CD4-positive, alpha-beta T cell treated with Interleukin-1 beta for 1 hour (primary cell): ENCODE measurements at places on chromosomes 4 and X.

GRCh38 chr4:5144384-5144783 is 93.1 kb downstream of the STK32B start:
- no peak for DNase-seq

GRCh38 chr4:73770917-73771316 is 30.5 kb downstream of the CXCL8 start:
- no peak for DNase-seq

- no peak for DNase-seq
Observed at GRCh38 chr4:46934726-46935125, 25.7 kb upstream of the COX7B2 start.

- DNase-seq = no peak
Observed at GRCh38 chr4:95190751-95191436, 357.9 kb downstream of the UNC5C start.

GRCh38 chr4:87073199-87074120 is 138.6 kb downstream of the AFF1 start:
- peak; percentile 42 for DNase-seq

DNA sequence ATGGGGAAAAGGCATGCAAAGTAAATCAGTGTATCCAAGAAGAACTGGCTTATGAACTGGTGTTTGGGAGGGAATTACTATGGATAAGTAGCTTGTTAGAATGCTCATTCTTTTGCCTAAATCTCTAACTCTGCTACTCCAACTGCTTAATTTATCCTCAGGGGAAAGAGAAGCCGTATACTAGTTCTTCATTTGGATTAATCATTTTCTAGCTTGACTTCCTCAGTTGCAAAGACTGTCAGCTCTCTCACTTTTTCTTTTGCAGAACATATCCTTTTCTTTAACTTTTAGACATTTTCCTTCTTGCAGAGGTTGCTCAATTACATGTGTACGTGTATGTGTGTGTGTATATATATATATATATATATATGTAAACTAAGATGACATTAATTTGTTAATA is 21.9 kb downstream of the GPRIN3 start:
- no peak for DNase-seq

DNA sequence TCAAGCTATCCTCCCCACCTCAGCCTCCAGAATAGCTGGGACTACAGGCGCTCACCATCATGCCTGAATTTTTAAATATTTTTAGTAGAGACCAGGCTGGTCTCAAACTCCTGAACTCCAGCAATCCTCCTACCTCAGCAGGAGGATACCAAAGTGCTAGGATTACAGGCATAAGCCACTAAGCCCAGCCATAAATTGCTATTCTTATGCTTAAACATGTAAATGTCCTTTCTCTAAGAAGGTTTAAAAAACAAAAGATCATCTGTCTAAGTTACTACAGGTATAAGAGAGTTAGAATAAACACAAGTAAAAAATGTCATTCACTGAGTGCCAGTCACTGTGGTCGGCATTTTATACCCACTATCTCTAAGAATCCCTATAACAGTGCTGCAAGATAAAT is 28.3 kb downstream of the PRMT9 start:
- DNase-seq = no peak

- DNase-seq = no peak
Observed at GRCh38 chr4:88522702-88523324, 763 bp downstream of the PYURF start.

GRCh38 chr4:182642831-182643230 is 274.4 kb downstream of the DCTD start:
- no peak for DNase-seq

- no peak for DNase-seq
Observed at GRCh38 chr4:124936427-124936826, 223.9 kb upstream of the ANKRD50 start.

GRCh38 chr4:173009129-173009823 is 159.3 kb upstream of the GALNT7 start:
- DNase-seq = no peak

- DNase-seq = no peak
Observed at GRCh38 chr4:139085141-139085540, 69.6 kb downstream of the NOCT start.
